ENCODE measurements at places on chromosomes 7 and 10.

DNA sequence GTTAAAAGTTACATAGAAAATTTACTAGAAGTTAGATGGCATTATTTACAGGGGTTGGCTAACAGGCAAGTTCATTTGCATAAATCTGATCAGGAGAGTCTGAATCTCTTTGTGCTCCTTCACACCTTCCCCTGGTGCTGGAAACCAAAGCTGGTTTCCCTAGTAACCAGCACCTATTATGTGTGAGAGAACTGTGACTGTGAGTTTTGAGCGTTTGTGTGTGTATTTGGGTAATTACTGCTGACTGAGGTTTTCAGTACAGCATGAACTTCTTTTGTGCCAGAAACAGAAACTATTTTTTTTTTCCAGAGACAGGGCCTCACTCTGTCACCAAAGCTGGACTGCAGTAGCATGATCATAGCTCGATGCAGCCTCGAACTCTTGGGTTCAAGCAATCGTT, 10.3 kb upstream of the IFIT1B start:
- DNase-seq, result no peak

GRCh38 chr7:133398506-133398905, 145.6 kb downstream of the EXOC4 start:
- no peak for DNase-seq

DNA sequence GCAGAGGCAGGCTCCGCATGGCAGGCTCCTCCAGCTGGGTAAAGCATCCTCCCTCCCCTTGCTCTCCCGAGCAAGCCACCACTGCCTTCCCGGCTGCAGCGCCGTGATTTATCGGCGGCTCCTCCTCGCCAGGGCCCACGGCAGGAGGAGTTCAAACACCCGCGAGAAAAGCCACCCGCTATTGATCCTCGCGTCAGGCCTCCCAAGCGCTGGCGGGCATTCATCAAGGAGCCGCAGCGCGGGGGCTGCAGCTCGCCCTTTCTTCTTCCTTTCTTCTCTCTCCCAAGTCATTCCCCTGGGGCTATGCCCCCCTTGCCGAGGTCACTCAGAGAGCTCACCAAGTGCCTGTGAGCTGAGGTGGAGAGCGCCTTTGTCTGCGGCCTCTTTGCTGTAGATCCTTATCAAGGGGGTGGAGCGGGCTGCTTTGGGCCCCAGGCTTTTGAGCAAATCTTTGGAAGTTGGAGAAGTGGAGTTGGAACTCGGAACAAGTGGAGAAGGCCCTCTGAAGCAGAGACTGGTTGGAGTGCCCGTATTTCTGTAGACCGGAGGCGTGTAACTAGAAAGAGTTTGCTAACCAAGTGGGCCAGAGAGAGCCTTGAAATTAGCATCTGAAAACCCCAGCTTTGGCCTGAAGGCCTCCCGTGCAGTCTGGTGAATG, 107.2 kb upstream of the PPIF start:
- no peak for DNase-seq

- DNase-seq, result no peak
Measured at GRCh38 chr7:98573816-98574215, 43.3 kb upstream of the NPTX2 start.

- DNase-seq, result peak; percentile 32
Measured at GRCh38 chr10:74081192-74081803, 69.3 kb downstream of the AP3M1 start.

- DNase-seq, result no peak
Measured at GRCh38 chr7:115435178-115435577, 513.3 kb downstream of the MDFIC start.

GRCh38 chr7:114153700-114154099, 234.9 kb upstream of the PPP1R3A start:
- DNase-seq, result no peak

GRCh38 chr10:122828716-122829255, 16.9 kb downstream of the CUZD1 start:
- DNase-seq, result no peak

GRCh38 chr7:25579778-25580075, 351.4 kb upstream of the NPVF start:
- no peak for DNase-seq

- no peak for DNase-seq
Measured at GRCh38 chr10:75528392-75528791, 97.0 kb downstream of the LRMDA start.

GRCh38 chr10:79195091-79195923, 126.5 kb downstream of the ZMIZ1 start:
- DNase-seq, result peak; percentile 25

GRCh38 chr7:113004726-113005454, 81.7 kb downstream of the GPR85 start:
- DNase-seq, result no peak

DNA sequence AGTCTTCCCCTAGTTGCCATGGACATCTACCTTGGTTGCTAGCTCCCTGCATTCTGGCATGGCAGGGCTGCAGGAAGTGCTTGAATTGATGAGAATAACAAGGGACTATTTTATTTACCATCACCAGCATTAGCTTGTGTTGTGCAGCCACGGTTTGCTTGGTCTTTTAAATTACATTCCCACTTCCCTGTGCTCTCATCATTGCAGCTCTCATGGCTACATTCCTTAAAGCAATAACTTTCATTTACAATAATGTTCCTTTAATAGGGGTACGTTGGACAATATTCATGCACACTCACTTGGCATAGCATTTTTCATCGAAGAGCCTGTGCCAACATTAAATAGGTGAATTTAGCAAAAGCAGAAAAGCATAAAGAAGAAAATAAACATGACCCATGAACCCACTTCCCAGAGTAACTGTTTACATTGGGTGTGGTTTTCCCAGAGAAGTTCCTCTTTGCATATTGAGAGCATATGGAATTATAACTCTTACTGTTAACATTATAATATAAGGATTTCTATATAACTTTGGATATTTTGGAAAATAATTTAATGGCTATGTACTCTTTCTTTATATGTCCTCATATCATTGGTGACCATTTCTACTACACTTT, 113.2 kb upstream of the VWC2 start:
- no peak for DNase-seq

GRCh38 chr7:48617508-48617907, 306.8 kb upstream of the CDC14C start:
- no peak for DNase-seq

GRCh38 chr10:110546077-110546476, 21.4 kb upstream of the SMC3 start:
- no peak for DNase-seq

GRCh38 chr7:45898222-45898621, 9.9 kb downstream of the IGFBP1 start:
- no peak for DNase-seq

- no peak for DNase-seq
Measured at GRCh38 chr7:116293139-116293538, 82.8 kb downstream of the TES start.

- no peak for DNase-seq
Measured at GRCh38 chr7:5419539-5420066, 4.0 kb downstream of the TNRC18 start.

GRCh38 chr7:124369310-124369709, 336.4 kb upstream of the TMEM229A start:
- DNase-seq, result no peak

GRCh38 chr10:266974-267425, 131.7 kb downstream of the ZMYND11 start:
- DNase-seq, result no peak

DNA sequence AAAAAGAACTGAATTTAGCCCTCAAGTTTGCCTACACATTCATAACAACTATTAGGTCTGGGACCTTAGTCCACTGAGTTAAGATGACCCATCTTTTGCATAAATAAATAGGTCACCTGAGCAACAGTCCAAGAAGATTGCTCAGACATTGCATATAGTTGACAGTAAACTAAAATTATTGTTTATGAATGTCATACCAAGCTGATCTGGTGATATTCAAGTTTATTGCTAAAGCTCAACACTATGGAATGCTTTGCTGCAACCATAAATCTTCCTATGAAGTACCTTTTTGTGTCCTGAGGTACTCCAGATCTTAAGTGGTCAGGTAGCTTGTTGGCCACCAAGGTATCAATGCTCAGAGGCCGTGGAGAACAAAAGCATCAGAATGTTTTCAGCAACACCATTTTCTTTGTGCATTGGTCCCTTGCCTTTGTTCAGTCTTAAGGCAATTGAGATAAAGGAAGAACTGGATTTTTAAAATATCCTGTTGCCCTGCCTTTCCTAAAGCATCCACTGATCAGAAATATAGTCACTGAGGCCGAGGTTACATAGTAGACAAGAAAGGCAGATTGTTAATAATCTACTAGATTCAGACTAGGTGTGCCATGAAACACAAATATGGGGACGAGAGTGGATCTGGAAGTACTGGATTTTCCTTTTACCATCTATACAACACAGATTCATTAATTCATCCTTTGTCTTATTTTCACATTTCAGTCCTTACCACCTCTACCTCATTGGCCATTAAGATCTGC, 321.3 kb downstream of the PTEN start:
- DNase-seq, result no peak

Measured in NCI-H1694 (cell line).